Activated CD4-positive, alpha-beta T cell treated with anti-CD3 and anti-CD28 coated beads for 4 hours (primary cell): ENCODE measurements at places on chromosomes 13 and 19.

DNA sequence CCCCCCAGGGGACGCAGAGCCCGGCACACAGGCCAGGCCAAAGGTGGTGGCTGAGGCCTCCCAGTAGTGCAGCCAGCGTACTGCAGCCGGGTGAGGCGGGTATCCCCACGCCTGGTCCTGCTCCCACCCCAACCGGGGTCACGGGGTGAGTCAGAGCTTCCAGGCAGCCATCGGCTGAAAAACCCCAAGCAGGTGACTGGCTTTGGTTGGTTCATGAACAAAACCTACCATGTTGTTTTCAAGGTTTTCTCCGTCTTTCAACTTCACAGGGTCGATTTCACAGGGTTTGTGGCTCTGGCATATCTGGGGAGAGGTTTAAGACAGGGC, 42.1 kb upstream of the C13orf46 start:
- no peak for DNase-seq

- no peak for DNase-seq
Observed at GRCh38 chr13:29471551-29471950, 123.9 kb downstream of the SLC7A1 start.

DNA sequence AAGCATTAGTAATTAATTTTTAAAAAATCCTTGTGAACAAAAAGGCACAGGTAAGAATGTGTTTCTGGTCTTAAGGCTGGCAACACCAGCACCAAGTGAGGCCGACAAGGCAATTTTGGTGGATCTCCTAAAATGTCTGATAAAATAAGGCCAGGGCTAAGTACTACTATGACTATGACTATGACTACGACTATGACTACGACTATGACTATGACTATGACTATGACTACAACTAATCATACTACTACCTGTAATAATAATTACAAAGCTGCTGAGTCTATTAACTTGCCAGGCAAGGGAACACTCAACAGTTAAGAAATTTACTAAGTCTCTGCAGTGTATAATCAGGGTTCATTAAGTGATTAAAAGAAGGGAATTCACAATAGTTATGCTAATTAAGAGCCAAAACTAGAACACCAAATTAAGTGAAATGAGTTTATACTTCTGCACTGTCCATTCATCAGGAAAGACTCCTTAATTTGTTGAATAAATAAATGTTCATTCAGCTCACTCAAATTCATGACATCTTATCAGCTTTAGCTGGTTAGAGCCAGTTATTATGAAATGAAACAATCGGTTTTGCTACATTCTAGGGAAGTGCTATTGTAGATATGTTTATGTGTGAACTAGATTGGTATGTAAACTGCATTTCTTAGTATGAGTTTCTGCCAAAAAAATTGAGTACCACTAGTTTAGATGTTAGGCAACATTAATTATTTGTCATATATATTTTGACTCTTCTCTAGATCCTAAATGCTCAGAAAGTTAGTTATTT, 1626.2 kb upstream of the PCDH20 start:
- DNase-seq, result no peak

DNA sequence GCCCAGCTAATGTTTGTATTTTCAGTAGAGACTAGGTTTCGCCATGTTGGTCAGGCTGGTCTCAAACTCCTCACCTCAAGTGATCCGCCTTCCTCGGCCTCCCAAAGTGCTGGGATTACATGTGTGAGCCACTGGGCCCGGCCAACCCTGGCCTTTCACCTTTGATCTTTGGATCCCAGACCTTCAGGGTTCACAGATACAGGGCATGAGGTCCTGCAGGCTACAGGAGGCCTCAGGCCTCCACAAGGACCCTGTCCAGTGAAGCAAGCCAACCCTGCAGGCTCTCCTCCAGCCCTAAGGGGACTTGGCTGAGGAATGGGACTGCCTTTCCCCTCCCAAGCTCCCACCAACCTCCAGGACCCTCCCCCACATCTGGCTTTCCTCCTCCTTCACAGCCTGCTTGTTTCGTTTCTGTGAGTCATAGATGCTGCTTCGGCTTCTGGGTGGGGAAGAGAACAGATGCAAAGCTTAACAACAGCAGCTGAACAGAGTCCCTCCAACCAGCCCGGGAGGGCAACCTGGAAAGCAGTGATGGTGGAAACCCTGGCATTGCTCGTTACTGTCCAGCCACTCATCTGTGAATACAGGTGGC, 11.8 kb downstream of the ARHGEF18 start:
- no peak for DNase-seq

DNA sequence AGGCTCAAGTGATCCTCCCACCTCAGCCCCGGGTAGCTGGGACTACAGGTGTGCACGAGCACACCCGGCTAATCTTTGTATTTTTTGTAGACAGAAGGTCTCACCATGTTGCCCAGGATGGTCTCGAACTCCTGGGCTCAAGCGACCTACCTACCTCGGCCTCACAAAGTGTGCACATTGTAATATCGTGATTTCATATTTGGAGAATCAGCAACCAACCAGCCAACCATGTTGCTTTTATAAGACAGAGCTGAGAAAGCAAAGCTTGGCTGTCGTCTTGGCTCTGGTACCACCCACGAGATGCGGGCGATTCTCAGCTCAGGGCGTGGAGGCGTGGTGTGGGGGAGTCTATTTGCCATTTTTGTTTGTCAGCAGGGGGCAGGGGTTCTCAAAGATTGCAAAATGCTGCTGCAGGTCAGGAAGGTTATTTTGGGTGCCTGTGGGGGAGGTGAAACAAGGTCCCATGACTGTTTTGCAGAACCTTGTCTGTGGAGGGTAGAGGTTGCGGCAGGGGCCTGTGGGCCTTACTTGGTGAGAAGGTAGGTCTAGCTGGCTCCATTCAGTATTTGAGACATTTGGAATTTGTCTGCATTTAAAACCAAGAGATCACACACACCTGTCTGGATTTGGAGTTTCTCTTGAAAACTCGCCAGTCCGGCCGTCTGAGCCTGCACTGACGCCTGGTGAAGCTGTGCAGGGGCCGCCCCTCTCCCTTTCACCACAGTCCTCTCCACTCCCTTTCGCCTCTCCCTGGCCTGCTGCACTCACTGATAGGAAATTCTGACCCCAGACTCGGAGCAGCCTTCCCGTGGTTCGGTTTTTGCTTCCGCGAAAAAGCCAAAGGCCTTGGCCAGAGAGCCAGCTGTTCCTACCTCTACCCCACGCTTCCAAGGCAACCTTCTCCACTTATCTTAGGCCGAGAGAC, 15.4 kb downstream of the TNFAIP8L1 start:
- no peak for DNase-seq

DNA sequence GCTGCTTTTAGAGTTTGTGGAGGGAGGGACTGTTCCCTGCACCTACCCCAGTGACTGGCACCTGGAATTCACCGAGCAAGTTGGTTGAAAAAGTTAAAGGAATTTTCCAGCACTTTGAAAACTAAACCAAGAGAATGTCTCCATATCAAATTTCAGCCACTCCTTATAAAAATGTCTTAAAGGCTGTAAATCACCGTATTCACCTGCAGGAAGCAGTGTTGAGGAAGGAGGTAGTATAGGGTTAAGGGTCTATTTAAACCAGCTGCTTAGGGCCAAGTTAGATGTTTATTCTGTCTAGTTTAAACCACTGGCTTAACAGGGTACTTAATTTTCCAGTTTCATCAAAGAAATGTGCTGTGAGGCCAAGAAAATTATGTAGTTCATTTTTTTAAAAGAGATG, 3.8 kb upstream of the RAB20 start:
- DNase-seq, result no peak

- no peak for DNase-seq
Observed at GRCh38 chr13:94384231-94384905, 95.1 kb downstream of the DCT start.

- no peak for DNase-seq
Observed at GRCh38 chr13:104779311-104779993, 1713.2 kb upstream of the SLC10A2 start.

DNA sequence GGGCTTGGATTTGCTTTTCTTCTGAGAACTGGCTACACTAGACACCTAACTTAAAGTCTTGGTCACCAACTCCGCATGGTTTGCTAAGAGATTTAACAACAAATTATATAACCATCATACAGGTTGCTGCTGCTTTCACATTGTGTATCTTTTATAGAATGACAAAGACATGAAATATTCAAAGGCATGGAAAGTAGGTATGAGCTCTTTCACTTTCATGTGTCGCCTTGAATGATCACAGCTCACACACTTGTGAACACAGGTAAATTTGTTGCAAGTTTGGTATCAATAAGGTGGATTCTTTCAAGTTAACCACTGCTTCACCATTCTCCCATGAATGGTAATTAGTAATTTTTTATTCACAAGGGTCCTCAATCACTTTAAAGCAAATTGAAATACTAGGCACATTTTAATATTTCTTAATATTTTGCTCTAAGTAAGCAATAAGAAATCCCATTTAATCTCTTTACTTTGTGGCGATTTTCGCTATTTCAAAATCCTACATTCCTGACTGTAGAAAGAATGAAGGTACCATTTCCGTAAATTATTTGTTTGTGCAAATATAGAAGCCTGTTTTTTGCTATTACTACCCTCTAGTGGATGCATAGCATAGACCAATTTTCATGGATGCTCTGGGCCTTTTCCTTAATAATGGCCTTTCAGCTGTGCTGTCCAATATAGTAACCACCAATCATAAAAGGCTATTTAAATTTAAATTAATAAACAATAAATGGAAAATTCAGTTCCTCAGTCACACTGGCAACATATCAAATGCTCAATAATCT, 45.5 kb upstream of the FREM2 start:
- no peak for DNase-seq
